ENCODE measurements at places on chromosomes 6 and 20.

DNA sequence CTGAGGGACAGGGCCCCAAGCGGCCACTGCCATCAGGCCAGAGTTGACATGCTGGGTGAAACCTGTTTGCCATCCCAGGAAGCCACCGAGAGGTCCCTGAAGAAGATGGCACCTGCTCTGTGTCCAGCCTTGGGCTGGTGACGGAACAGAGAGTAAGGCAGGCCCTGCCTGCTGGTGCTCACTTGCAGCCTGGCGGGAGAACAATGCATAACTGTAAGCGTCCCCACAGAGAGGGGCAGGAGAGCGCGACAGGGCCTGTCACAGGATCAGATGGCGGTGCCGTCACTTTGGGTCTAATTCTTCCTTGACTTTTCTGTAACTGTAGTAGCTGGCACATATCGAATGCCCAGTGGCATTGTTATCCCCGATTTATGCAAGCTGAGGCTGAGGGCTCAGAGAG, 29.0 kb upstream of the VSTM2L start:
- no peak for DNase-seq

GRCh38 chr6:50264995-50265571, 215.4 kb upstream of the DEFB112 start:
- no peak for DNase-seq

DNA sequence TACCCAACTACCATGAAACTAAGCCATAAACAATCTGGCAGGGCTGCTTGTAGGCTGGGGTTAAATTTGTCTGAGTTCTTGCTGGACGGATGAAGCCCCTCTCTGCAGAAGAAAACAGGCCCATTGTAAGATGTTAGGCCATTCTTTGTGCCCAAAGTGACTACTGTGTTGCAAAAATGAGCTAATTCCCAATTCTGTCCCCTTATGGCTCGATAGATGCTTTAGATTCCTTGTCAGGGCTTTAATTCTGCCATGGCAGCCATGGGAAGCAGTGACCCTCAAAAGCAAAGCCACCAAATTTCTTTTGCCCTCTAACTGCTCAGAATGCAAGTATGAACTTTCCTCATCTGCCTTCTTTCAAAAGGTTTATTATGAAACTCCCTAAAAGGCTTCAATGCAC, 45.2 kb downstream of the LAMA4 start:
- DNase-seq = no peak

GRCh38 chr20:45963059-45964005, 8.7 kb downstream of the ZNF335 start:
- DNase-seq = no peak

- DNase-seq = no peak
These were observed 78.8 kb downstream of the SLC24A3 start for GRCh38 chr20:19291024-19291817.

GRCh38 chr6:163843218-163843617, 428.7 kb downstream of the QKI start:
- DNase-seq = no peak

DNA sequence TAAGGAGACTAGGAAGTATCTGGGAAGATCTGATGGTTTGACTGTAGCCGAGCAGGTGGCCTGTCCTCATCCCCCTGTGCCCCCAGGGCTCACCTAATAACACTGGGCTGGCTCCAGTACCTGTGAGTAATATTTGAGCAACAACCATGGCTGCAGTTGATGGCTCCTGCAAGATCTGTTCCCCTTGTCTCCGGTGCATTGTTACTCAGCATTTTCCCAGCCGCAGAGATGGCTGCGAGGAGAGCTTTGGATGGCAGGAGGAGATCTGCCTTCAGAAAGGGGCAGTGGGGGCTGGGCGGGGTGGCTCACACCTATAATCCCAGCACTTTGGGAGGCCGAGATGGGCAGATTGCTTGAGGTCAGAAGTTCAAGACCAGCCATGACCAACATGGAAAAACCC, 39.3 kb downstream of the PTK7 start:
- DNase-seq = no peak

DNA sequence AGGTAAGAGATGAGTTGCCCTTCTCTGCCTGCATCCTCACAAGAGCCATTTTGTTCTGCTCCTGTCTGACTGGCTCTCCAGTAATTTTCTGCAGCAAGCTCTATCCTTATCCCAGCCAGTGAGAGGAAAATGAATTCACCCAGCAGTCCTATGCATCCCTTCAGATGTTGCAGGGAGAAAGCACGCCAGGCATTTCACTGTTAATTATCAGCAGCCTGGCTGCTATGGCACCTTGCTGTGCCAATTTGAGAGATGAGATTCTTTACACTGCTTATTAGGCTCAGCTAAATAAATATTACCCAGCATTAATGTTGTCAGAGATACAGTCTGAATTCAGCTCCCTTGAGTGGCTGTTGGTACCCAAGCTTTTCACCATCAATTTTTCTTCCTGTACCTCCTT, 61.1 kb upstream of the SNAP25 start:
- no peak for DNase-seq

- DNase-seq = no peak
These were observed 54.1 kb upstream of the FYN start for GRCh38 chr6:111927321-111927720.

- DNase-seq = no peak
These were observed 12.5 kb upstream of the FOXC1 start for GRCh38 chr6:1597121-1597744.
